ENCODE measurements at places on chromosomes 6 and 20.

DNA sequence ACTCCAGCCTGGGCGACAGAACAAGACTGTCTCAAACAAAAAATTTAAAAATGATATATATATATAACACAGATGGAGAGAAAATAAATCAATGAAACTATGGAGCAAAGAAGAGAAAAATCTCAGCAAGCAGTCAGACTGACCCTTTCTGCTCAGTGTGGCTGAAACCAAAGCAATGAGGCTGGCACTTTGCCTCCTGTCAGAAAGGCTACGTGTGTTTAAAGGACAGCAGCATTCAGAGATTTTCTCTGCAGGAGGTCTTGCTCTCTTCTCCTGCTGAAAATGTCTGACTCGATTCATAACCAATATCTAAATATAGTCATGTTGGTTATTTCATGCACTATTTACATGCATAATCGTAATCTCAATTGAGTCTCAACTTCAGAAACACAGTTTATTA lies 527.0 kb upstream of the JARID2 start:
- DNase-seq, result no peak

- DNase-seq, result no peak
Observed at GRCh38 chr6:98924647-98925046, 23.1 kb downstream of the FBXL4 start.

DNA sequence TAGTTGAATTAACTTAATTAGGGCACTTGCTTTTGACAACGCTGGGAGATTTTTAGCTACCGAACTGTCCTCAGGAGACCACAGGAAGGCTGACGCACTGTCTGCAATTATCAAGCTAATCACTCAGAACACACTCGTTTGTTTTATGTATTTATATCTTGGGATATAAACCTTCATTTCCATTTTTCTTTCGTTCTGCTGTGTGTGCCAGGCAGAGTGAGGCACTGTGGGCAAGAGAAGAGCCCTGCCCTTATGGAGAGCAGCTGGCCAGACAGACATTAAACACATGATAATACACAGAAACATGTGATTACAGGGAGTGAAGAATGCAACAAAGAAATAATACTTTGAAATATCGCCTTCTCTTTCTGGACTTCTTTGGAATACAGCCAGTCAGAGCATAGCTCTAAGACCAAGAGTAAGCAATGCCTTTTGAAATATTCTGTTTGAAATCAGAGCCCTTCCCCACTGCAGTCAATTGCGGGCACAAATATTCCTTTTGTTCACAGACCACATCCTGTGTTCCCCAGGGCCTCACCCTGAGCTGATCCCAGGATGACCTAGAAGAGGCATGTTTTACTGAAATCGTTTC lies 96.8 kb downstream of the ANKRD60 start:
- DNase-seq, result no peak

- peak; percentile 21 for DNase-seq
Observed at GRCh38 chr6:131199568-131200272, 64.5 kb downstream of the AKAP7 start.

GRCh38 chr6:75934643-75935472 lies 137.6 kb downstream of the IMPG1 start:
- no peak for DNase-seq
